ENCODE measurements at places on chromosomes 4 and X.

- DNase-seq = no peak
Observed at GRCh38 chr4:1855333-1856070, 454 bp downstream of the LETM1 start.

GRCh38 chrX:134669378-134670098 lies 11.3 kb upstream of the PLAC1 start:
- DNase-seq = peak; percentile 54

DNA sequence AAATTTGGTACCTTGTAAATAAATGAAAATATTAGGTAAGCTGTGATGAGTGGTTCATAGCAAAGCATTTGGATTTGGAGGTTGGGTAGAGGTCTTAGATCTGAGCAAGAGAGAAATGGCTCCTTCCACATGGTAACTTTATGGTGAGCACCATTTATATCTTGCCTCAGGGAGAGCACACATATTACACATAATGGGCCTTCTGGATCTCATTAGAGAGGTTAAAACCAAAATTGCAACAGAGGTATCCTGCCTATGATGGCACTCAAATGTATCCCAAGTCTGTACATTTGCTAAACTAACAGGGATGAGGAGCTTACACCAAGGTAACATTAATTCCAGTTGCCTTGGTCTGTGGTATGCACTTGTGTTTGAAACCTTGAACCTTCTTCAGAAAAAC lies 87.1 kb upstream of the PUDP start:
- no peak for DNase-seq

- no peak for DNase-seq
Observed at GRCh38 chr4:139509727-139510410, 46.1 kb downstream of the SETD7 start.

- no peak for DNase-seq
Observed at GRCh38 chrX:105273326-105273725, 52.8 kb upstream of the TEX13A start.

- no peak for DNase-seq
Observed at GRCh38 chr4:37760840-37761239, 65.6 kb upstream of the PGM2 start.

GRCh38 chrX:150226223-150226965 lies 136.7 kb upstream of the MAMLD1 start:
- no peak for DNase-seq

DNA sequence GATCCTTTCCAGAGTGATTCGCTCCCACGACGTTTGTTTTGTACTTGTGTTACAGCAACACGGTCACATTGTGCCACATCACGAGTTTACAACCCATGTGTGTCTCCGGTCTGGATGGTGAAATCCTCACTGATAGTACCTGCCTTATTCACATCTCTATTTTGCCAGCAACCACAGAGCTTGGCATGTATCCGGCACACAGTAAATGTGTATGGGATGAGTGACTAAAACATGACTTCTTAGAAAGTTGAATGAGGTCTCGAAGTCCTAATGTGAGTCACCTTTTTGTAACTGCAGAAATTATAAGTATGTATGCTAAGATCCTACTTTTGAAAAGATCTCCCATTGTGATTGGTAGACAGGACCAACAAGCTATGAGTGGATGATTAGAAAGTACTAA lies 7.5 kb downstream of the STOX2 start:
- DNase-seq = no peak

- DNase-seq = no peak
Observed at GRCh38 chrX:8914681-8915080, 113.5 kb upstream of the FAM9A start.

GRCh38 chr4:90602726-90603125 lies 475.5 kb downstream of the CCSER1 start:
- no peak for DNase-seq

GRCh38 chr4:123587983-123588494 lies 191.4 kb downstream of the SPRY1 start:
- DNase-seq = peak; percentile 79

DNA sequence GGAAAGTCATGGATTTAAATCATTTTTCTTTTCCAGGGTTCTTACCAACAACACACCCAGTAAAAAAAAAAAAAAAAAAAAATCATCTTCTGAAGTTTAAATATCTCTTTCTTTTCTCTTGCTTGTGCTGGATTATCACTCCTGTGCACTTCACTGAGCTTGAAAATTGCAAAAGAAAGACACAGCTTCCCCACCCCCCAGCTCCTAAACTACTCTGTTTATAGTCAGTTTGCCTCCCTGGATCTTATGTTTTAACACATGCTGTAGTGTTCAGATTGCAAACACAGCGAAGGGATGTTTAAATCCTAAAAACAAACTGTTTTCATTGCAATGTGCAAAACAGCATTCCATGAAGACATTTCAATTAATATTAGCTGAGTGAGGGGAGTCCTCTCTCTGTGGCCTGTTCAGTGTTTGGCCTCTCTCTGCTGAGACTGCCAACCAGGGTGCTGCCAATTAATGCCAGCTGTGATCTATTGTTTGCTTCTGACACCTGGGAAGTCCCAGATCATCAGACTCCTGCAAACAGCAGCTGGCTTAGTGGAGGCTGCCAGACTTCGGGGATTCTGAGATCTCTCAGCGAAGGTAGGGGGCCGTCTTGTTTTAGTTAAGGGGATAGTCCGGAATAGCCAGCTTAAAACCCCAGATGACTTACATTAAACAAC lies 171.1 kb upstream of the PITX2 start:
- no peak for DNase-seq

- no peak for DNase-seq
Observed at GRCh38 chr4:6179362-6179761, 21.0 kb downstream of the JAKMIP1 start.

DNA sequence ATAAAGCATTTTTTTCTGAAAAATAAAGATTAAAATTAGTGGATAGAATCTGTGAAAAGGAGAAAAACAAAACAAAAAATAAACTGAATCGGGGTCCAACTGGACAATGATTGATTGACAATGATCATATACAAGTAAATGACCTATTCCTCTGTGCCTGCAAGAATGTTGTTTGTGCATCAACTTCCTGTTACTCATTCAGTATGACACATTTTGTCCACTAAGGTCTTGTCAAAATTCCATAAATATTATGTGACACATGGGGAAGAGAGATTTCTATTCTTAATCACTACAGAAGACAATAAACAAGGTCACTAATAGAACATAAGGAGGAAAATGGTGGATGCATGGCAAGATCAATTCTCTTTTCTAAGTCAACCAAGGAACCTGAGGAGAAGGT lies 54.9 kb downstream of the F8 start:
- no peak for DNase-seq

DNA sequence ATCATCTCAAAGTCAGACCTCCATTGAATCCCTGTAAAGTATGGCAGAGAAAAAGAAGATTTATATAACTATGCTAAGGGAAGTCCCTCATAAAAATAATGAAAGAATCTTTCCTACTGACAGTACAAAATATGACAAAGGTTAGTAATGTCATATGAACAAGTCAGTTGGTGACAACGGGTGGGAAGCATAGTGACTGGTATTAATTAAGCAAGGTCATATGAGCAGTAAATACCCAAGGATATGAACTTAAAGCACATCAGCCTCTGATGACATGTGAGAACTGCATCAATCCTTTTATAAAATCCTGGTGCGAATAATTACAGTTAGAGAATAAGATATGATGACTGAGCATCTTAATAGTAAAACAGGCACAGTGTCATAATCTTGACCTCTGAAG lies 364.8 kb upstream of the GALNTL6 start:
- DNase-seq = no peak

- peak; percentile 41 for DNase-seq
Observed at GRCh38 chr4:165378745-165379677, at the start of gene CPE. CPE (plus strand) TSS chr4:165379008; CDS start chr4:165379222, 214 bp downstream.

DNA sequence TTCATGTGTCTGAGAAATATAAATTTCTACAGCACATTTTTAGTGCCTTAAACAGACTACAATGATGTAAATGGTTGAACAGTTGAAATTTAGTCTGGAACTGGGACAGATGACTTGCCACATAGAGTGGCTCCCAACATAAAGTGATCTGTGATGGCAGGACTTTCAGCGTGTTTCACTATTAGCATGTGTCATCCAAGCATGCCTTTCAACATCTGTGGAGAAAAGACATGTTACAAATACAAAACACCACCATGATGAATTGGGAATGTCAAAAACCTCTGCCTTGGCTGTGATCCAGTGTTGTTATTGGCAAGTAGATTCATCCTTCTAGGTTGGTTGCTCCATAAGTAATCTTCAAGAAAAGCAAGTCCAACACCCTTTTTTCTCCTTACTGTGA lies 348.7 kb downstream of the MAPK10 start:
- peak; percentile 20 for DNase-seq

GRCh38 chr4:24511371-24512063 lies 72.8 kb downstream of the DHX15 start:
- no peak for DNase-seq

DNA sequence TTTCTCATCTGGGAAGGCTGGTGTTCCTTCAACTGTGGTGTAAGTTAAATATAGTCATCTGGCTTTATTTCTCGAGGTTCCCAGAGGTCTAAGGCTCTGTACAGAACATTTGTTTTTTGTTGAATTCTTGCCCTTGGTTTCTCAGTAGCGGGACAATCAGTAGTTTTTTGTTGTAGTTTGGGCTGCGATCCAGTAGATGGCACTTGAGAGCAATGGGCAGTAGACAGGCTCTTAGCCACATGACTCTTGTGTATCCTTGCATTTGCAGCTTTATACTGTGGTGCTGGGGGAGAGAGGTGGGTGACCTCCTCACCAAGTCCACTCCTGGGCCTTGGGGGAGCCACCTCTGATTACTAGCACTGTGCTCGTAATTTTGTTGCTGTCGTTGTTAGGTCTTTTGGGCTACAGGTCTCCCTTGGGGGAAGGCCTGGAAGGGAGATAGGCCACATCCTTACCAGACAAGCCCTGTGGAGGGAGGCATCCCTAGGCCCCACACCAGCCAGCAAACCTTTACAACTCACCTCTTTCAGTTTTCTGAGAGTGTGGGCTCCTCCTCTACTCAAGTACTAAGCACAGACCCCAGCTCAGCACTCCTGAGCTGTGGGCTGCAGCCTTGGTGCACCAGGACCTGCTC lies 8.1 kb downstream of the ETDB start:
- no peak for DNase-seq

- DNase-seq = peak; percentile 71
Observed at GRCh38 chr4:8315435-8316250, 46.1 kb downstream of the HTRA3 start.

DNA sequence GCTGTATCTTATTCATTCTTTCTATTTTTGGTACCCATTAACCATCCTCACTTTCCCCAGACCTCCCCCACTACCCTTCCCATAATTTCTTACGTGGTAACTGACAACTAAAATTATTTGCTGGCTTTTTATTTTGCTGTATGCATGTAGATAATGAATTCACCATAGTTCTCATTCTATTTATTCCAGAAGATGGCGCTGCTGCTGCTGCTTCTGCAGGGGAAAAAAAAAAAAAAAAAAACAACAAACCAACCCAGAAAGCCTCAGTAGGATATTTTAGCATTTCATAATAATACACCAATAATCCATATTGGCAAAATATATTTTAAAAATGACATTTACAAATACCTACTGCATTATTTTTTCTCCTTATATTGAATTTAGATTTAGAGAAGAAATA lies 416.6 kb upstream of the MAGEB18 start:
- DNase-seq = no peak

GRCh38 chr4:51923343-51923742 lies 80.4 kb downstream of the DCUN1D4 start:
- no peak for DNase-seq

DNA sequence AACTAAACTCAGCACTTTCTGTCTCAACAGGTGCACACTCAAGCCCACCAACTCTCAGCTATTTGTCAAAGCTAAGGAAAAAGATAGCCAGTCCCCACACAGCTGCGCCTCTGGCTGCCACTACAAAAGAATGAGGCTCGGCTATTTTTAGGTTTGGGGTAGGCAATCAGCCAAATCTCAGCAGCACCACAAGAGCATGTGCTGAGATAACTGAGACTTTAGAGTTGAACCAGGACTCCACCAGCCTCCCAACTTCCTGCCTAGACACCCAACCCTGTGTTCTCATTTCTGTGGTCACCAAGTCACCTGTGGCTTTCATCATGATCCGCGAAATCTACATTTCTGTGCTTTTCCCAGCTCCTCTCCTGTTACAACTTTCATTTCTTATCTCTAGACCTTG lies 28.0 kb downstream of the DMD start:
- no peak for DNase-seq

- DNase-seq = no peak
Observed at GRCh38 chr4:113678641-113679040, 82.9 kb downstream of the CAMK2D start.

- DNase-seq = no peak
Observed at GRCh38 chrX:77404419-77404818, 42.8 kb upstream of the FGF16 start.

DNA sequence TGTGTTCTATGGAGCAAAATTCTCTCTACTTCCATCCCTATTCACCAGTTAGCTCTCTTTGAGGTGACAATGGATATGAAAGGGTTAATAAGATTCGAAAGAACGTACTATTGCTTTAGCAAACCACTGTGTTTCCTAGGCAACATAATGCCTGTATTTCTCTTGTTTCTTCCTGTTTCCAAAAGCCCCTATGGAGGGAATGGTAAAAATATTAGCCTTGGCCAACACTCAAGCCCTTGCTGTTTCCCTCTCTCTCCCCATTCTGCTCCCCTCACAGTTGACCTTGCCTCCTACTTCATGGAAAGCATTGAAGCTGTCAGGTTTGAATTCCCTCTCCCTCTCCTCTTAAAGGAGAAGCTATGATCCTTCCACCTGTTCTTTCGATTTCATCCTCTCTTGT lies 9.6 kb upstream of the PGRMC1 start:
- DNase-seq = no peak

- no peak for DNase-seq
Observed at GRCh38 chr4:29220761-29221160, 1499.4 kb upstream of the PCDH7 start.

- no peak for DNase-seq
Observed at GRCh38 chrX:39796856-39797255, 300.9 kb downstream of the BCOR start.

DNA sequence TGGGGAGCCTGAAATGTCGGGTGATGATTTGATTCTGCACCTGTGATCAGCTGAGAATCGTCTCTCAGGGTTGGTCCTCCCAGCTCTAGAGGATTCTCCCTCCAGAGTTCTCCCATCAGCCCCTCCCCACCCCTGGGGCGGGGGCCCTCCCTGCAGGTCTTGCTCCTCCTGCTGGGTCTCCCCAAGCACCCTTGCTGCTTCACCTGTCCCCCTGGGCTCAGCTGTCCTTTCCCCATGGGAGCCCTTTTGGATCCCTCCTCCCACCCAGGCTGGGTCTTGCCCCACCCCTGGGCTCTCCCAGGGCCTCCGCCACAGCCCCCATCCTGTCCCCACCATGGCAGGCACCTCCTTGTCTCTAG lies 22.2 kb downstream of the PSAPL1 start:
- DNase-seq = no peak

- DNase-seq = no peak
Observed at GRCh38 chr4:153365003-153365402, 20.5 kb downstream of the MND1 start.
